ENCODE measurements at places on chromosomes 6 and 20.
A peak's percentile ranks its signal among the peaks of the same experiment; 100 is the strongest.

DNA sequence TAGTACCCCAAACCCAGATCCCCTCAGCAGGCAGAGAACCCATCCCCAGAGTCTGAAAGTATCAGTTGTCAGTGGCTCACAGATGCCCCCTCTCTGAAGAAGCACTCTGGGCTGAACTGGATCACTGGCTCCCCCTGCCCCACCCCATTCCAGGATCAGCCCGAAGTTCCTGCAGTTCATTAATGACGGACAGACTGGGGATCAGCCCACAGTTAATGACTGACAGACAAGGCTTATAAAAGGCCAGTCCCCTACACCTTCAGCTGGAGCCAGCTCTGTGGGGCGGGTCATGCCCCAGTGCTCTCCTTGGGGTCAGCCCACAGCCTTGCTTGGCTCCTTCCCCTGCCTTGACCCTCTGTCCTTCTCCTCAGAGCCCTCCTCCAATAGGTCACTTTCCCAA, 21.7 kb downstream of the KIAA1755 start:
- no peak for DNase-seq

GRCh38 chr20:13676682-13677081, 38.0 kb upstream of the TASP1 start:
- no peak for DNase-seq

DNA sequence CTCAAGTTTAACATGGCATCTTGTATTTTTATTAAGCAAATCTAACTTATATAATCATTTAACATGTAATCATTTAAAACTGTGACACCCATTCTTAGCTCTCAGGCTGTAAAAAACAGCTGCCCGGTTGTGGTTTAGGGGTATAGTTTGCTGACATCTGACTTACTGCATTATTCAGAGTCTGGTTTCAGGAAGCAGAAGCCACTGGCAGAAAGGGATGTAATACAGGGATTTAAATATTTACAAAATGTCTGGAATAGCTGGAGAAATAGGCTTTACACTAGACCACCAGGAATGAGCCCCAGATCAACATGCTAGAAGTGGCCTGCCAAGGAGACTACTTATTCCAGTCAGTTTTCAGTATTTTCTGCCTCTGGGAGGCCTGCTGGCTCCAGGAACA, 421.1 kb downstream of the CD109 start:
- DNase-seq = no peak

GRCh38 chr6:121971931-121972335, 427.5 kb upstream of the HSF2 start:
- peak; percentile 5 for DNase-seq

GRCh38 chr20:52340036-52340634, 148.6 kb upstream of the ZFP64 start:
- no peak for DNase-seq

GRCh38 chr20:5402903-5403531, 86.3 kb upstream of the PROKR2 start:
- DNase-seq = peak; percentile 36

- DNase-seq = no peak
Observed at GRCh38 chr20:41334443-41335421, 5.9 kb upstream of the LPIN3 start.

DNA sequence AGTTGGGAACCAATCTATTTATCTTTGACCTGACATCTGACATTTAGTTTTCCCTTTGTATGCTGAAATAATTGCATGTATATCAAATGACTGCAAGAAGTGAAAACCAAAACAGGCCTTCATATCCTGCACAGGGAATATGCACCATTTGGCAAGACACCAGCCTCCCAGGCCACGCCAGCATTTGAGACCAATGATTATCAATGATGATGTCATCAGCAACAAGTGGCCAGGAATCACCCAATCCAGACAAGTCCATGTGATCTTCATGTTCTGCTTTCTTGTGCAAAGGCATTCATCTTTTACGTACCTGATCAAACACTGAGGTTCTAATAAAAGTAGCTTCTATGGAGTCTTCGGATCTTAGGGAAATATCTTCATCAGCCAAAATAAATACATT, 107.4 kb upstream of the TENT5A start:
- no peak for DNase-seq

DNA sequence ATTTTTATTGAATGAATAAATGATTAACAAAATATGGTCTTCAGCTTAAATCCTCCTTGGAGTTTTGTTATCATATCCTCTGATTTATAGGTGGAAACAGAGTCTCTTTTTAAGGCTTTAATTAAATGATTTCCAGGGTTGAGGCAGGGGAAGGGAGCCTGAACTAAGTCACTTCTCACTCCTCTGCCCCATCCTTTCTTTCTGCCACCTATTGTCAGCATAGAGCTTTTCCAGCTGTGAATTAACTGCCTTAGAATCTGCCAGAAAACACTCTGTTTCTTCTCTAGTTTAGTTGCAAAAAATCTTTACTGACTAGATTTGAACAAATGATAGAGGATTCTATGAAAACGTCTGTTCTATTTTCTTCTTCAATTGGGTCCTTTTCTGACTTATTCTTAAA, 9.8 kb downstream of the OGFRL1 start:
- DNase-seq = no peak

DNA sequence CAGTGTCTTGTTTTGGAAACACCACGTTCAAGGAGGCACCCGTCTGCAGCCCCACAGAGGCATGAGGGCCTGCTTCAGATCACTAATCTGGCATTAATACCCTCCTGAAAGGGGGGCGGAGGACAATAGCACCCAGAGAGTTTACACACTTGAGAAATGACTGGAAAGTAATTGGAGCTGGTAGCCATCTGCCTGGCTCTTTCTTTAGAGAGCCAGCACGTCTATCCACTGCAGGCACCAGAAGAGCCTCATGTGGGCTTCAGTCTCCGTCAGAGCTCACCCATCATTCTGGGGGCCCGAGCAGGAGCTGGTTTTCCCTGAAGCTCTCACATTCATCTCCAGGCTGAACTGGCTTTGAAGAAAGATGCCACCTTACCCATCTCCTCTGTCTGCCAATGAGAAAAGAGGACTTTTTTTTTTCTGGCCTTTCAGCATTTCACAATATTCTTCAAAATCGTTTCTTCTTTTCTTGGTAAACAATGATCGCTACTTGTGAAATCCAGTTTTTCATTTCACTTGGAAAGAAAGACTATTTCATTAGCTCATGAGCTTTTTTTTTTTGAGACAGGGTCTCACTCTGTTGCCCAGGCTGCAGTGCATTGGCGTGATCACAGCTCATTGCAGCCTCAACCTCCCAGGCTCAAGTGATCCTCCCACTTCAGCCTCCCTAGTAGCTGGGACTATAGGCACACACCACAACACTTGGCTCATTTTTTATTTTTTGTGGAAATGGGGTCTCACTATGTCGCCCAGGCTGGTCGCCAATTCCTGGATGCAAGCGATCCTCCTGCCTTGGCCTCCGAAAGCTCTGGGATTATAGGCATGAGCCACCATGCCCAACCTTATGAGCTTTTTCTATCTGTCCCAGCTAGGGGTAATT, 124.7 kb upstream of the ZNF217 start:
- no peak for DNase-seq

- no peak for DNase-seq
Observed at GRCh38 chr20:3730803-3731672, 1.4 kb upstream of the HSPA12B start.

- no peak for DNase-seq
Observed at GRCh38 chr6:148984531-148985056, 237.8 kb downstream of the UST start.

DNA sequence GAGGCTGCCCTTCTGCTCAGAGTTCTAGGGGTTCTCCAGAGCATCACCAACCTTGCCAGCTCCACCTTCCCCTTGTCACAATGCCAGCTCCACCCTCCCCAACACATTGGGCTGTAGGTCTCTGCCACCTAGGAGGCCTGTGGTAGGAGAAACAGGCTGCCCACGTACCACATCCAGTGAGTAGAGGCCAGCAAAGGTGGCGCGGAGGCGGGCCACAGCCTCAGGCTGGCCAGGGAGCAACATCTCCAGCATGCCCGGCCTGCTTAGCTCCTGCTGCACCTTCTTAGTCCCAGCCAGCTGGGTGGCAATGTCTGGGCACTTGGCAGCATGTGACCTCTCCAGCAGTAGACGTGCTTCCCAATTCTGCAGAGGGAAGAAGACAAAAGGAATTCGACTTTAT, 23.8 kb downstream of the GSS start:
- no peak for DNase-seq

DNA sequence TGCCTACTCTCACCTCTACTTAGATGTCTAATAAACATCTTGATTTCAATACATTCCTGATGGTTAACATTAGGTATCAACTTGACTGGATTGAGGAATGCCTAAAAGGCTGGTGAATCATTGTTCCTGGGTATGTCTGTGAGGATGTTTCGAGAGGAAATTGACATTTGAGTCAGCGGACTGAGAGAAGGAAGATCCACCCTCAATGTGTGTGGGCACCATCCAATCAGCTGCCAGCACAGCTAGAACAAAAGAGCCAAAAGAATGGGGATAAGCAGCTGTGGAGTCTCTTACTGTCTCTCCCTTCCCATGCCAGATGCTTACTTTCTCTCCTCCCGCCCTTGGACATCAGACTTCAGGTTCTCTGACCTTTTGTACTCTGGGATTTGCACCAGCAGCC, 128.6 kb upstream of the HS3ST5 start:
- no peak for DNase-seq

- no peak for DNase-seq
Observed at GRCh38 chr20:35560105-35560511, 18.2 kb downstream of the ERGIC3 start.

- no peak for DNase-seq
Observed at GRCh38 chr6:40545954-40546353, 41.2 kb downstream of the LRFN2 start.

DNA sequence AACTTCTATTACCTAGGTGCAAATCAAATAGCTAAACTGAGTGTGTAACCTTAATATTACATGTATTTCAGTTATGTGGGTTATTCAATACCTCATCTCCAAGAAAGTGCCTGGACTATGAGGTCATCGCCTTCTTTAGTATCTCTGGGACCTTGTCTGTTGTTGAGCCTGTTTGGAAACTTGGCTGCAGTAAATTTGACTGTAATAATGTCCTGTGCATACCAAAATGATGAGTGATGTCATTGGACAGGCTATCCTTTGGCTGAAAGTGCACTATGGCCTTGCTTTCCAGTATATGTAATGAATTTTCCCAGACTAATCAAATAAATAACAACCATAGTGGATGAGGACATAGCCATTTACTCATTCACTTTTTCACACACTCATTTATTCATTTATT, 455.1 kb downstream of the ADGRB3 start:
- DNase-seq = peak; percentile 89

DNA sequence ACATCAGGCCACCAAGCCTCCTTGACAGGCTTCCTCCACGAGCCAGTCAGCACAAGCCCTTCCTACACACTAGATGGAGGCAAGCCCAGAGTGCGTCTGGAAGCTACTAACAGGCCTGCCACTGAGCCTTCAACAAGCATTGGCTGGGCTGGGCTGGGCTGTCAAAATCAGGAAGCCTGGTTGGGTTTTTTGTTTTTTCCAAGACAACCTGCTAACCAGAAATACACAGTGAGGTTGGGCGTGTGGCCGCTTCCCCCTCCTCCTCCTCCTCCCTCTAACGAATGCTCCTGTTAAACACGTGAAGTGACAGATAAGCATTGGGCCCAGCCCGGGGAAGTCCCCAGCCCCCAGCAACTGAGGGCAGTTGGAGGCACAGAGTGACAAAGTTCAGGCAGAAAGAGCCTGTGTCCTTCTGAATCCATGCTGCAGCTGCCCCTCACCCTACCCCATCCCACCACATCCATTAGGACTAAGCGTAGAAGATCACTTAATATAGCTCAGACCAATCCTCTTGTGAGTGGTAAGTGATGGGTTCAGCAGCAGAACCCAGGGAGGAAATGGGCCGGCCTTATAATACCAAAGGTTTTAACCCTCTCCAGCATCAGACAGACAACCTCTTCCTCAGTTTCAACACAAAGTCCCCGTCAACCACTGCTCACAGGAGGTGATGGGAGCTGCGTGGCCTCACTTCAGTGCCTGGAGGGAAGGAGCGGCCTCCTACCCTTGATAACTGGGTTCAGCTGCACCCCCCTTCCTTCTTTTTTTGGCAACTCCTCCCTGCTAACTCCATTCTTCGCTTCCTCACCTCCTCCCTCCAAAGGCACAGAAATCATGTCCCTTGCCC, 1.1 kb downstream of the NFATC2 start:
- peak; percentile 49 for DNase-seq

- no peak for DNase-seq
Observed at GRCh38 chr20:54933212-54933904, 458.0 kb downstream of the DOK5 start.

- no peak for DNase-seq
Observed at GRCh38 chr6:136089876-136090275, 160.2 kb downstream of the MTFR2 start.

Measured in brain microvascular endothelial cell (primary cell).